Renal cortical epithelial cell (primary cell): ENCODE measurements at places on chromosomes 13 and 19.

DNA sequence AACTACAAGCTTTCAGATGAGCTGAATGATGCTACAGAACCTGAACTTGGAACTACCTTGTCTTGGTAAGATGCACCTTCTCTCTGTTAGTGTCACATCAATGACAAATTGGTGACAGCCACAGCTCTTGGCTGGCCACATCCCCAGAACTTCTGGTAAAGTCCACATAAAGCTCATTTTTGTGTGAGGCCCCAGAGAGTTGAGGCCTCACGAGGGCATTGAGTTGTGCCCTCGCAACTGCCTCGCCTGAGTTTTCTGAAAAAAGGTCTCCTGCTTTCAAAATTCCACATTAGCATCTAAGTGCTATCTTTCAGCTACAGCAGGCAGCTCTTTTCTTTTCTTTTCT is 42.6 kb downstream of the MRPL57 start:
- DNase-seq, result no peak

- no peak for DNase-seq
These were observed 421.9 kb upstream of the PRR20A start for GRCh38 chr13:56718791-56719190.

DNA sequence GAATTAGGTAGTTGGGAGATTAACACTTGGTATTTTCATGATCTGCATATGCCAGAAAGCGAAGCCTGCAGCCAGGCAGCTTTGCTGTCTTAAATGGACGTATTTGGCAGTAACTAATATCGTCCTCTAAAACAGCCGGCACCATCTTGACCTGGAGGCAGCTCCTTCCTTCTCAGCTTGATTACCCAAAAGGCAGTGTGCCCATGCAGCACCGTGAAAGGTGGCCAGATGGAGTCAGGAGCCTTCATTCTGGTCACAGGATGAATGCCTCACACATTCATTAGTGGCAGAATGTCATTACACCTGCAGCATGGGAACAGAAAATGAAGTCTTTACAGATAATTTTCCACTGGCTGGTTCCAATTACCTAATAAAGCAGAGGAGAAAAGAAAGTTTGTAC is 59.0 kb upstream of the FLT1 start:
- DNase-seq, result no peak

GRCh38 chr13:113952151-113952982 is 21.5 kb downstream of the C13orf46 start:
- DNase-seq, result no peak

DNA sequence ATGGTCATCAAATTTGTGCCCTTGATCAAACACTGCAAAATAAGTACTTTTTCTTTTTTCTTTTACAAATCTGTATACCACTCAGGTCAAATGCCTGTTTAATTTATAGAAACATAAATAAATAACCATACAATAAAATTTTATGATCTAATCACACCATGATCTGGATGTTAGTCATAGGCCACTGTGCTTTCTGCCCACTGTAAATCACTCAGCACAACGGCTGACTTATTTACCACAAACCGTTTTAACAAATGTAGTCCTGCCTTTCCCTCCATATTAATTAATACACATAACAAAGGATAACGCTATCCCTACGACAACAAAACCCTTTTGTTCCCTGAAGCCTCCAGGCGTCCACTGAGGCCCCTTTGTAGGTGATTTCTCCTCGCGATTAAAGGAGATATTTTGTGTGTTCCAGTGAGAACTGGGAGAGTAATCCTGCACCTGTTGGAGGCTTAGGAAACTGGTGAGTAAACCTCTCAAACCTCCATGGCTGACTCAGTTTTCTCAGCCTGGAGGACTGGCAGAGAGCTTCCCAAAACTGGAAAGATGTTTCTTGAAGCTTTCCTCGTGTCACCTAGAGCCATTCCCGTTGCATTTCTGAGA is 477.1 kb upstream of the SGCG start:
- no peak for DNase-seq

- no peak for DNase-seq
These were observed 583.6 kb downstream of the OLFM4 start for GRCh38 chr13:53612200-53612599.

DNA sequence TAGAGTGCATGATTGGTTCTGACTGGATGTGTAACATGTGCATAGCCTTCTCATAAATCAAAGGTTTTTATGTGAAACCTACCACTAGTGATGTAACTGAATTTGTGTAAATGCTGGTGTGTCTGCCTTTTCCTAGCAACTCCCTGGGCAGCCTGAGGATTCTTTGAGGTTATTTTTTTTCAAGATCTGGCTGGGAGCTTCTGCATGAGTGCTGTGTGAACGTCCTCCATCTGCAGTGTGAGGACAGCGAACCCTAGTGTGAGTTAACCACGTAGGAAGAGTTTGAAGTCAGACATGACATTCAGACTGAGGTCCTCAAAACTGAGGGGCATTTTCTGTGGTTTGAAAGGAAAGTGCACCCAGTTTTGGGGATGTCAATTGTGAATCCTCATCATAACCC is 39.9 kb downstream of the DPRX start:
- DNase-seq, result no peak

GRCh38 chr13:96279904-96280303 is 190.0 kb downstream of the HS6ST3 start:
- DNase-seq, result no peak

DNA sequence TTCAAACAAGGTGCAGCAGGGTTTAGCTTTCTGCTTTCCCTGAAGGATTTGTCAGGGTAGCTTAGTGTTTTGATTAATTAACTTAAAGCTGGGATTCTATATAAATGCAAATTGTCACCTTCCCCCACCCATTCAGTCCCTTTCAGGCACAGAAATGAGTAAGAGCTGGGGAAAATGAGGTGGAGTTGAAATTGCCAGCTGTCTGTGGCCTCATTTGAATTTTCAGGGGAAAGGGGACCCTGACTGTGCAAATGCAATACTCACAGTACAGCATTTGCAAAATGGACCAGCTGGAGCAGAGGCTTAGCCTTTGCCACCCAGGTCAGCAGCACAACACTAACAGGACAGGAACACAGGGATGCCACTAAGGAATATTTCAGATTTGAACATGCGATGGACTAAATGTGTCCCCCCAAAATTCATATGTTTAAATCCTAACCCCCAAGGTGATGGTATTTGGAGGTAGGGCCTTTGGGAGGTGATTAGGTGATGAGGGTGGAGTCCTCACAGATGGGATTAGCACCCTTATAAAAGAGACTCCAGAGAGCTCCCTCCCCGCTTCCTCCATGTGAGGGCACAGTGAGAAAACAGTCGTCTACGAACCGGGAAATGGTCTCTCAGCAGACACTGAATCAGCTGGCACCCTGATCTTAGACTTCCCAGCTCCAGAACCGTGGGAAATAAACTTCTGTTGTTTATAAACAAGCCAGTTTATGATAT is 59.5 kb upstream of the CYSLTR2 start:
- DNase-seq, result no peak

DNA sequence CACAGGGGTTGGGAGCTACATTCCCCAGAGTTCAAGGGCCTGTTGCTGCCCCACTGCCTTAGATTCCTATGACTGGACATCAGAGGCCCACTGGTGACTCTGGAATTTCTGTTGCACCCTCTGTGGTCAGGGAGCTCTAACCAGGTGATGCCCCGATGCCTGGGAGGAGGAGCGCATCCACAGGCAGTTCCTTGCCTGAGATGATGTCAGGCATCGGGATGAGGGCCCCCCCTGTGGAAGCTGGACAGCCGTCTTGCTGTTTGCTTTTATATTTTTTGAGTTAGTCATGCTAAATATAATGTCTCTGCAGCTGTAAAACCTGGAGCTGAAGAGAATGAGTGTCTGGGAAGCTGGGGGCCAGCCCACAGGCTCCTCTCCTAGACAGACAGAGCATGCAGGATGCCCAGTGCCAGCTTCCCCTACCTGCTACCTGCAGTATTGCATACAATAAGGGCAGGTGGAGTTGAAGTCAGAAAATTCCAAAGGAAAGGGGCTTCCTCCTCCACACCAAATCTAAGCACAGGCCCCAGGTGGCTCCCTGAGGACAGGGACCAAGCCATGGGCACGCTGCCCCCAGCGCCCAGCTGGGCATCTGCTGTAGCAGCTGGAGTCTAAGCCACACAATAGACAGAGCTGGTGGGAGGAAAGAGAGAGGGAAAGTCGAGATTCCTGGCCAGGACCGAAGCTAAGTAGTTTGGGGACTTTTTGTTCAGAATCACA is 16.2 kb downstream of the COL4A2 start:
- DNase-seq, result peak; percentile 89

DNA sequence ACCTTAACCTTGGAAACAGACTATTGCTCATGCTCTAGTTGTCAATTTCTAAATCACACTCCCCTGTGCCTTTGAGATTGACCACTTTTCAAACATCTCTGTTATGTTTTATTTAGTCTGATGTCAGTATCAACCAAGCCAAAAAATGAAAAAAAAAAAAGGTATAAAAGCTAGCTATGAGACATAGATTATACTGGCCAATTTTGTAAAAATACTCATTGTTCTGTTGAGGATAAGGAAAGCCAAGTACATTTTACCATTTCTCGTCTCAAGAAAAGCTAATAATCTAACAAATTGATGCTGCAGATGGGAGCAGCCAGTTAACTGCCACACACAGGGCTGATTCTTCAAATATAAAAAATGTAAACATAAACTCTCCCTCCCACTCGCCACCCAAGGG is 572.6 kb upstream of the KLF12 start:
- no peak for DNase-seq

DNA sequence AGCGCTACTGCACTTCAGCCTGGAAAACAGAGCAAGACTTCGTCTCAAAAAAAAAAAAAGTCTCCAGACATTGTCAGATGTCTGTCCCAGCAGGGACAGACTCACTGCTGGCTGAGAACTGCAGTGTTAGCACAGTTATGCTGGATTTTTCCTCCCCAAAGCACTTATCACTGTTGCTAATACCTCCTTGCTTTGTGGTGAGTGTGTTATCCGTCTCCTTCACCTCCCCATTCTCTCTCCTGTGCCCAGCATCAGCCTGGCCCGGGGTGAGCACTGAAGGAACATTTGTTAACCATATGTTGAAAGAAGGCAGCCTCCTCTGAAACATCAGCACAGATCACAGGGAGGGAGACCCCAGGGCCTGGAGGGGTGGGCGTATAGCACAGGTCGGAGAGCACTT is 11.3 kb downstream of the MYO9B start:
- no peak for DNase-seq
